Heart left ventricle (tissue), 16 donors: ENCODE measurements at places on chromosomes 13 and 19. TPM values are rescaled to one million over a fixed set of nuclear protein-coding genes. Genes with fewer than 3 reads are reported as not detected.
A peak's percentile ranks its signal among the peaks of the same experiment; 100 is the strongest.

- H3K4me3 ChIP-seq: no peak overlapping the region
- H3K27ac ChIP-seq: no peak overlapping the region
- peaks cover 81% of the 10 kb centered on the region for H3K4me1 ChIP-seq
- H3K27me3 ChIP-seq: no peaks in the 10 kb centered on the region
- DNase-seq: no peak
These were observed 9.7 kb downstream of the MBNL2 start for GRCh38 chr13:97231829-97232196.

The HRC gene
- 820 TPM for total RNA-seq

DNA sequence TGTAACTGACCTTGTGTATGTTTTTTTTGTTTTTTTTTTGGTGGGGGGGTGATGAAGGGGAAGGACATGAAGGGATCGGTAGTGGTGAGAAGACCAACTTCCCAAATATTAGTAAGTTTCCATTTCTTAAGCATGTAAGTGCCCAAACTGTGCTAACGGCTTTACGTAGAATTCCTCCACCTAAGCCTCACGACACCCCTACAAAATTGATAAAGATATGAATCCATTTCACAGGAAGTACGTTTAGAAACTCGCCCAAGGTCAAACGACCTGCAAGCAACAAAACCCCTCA, 649 bp downstream of the UQCRFS1 start:
- no peaks in the 10 kb centered on the region for H3K36me3 ChIP-seq
- H3K27ac ChIP-seq: peak overlapping the region; percentile 95
- peaks cover 40% of the 10 kb centered on the region for H3K4me1 ChIP-seq
- peak overlapping the region; percentile 93 for H3K4me3 ChIP-seq
- no peak for DNase-seq
- no peaks in the 10 kb centered on the region for H3K27me3 ChIP-seq

The PVR gene
- 76.5 TPM for total RNA-seq

GRCh38 chr13:40485611-40486517, 180.6 kb downstream of the FOXO1 start:
- H3K4me3 ChIP-seq: no peak overlapping the region
- H3K27me3 ChIP-seq: no peaks in the 10 kb centered on the region
- peaks cover 4% of the 10 kb centered on the region for H3K4me1 ChIP-seq
- DNase-seq: no peak
- no peak overlapping the region for H3K27ac ChIP-seq

DNA sequence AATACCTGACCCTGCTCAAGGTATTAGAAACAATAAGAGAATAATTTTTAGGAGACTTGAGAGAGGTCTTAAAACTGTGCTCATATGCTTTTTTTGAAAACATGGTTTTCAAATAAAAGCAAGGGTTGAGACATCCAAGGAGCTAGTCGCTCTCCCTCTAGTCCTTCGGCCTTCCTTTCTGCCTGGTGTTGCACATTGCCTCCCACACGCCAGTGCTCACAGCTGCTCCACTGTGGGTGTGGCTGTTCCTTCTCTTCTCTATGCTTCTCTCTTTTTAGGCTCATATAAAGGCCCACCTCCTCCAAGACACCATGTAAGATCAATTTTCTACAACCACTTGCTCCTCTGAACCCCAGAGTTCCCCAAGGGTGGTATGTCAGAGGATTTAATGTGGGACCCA, 352.6 kb downstream of the ENOX1 start:
- H3K27ac ChIP-seq: no peak overlapping the region
- no peaks in the 10 kb centered on the region for H3K27me3 ChIP-seq
- H3K36me3 ChIP-seq: no peaks in the 10 kb centered on the region
- no peaks in the 10 kb centered on the region for H3K4me1 ChIP-seq

- DNase-seq: no peak
- H3K4me3 ChIP-seq: no peak overlapping the region
- no peaks in the 10 kb centered on the region for H3K36me3 ChIP-seq
- no peak overlapping the region for H3K27ac ChIP-seq
These were observed 6.8 kb downstream of the CEACAM1 start for GRCh38 chr19:42521346-42522030.

GRCh38 chr13:74895042-74895796, 586.8 kb downstream of the TBC1D4 start:
- no peak overlapping the region for H3K4me3 ChIP-seq
- DNase-seq: no peak

- peaks cover 7% of the 10 kb centered on the region for H3K4me1 ChIP-seq
- peaks cover 57% of the 10 kb centered on the region for H3K36me3 ChIP-seq
- H3K27me3 ChIP-seq: no peaks in the 10 kb centered on the region
- H3K27ac ChIP-seq: no peak overlapping the region
These were observed 4.8 kb upstream of the DAPK3 start for GRCh38 chr19:3975637-3976087.

- peaks cover 15% of the 10 kb centered on the region for H3K4me1 ChIP-seq
- H3K36me3 ChIP-seq: no peaks in the 10 kb centered on the region
- H3K27ac ChIP-seq: peak overlapping the region; percentile 31
- H3K27me3 ChIP-seq: no peaks in the 10 kb centered on the region
- H3K4me3 ChIP-seq: peak overlapping the region; percentile 62
- DNase-seq: peak; percentile 89
These were observed 29.8 kb upstream of the GRTP1 start for GRCh38 chr13:113393563-113394338.

DNA sequence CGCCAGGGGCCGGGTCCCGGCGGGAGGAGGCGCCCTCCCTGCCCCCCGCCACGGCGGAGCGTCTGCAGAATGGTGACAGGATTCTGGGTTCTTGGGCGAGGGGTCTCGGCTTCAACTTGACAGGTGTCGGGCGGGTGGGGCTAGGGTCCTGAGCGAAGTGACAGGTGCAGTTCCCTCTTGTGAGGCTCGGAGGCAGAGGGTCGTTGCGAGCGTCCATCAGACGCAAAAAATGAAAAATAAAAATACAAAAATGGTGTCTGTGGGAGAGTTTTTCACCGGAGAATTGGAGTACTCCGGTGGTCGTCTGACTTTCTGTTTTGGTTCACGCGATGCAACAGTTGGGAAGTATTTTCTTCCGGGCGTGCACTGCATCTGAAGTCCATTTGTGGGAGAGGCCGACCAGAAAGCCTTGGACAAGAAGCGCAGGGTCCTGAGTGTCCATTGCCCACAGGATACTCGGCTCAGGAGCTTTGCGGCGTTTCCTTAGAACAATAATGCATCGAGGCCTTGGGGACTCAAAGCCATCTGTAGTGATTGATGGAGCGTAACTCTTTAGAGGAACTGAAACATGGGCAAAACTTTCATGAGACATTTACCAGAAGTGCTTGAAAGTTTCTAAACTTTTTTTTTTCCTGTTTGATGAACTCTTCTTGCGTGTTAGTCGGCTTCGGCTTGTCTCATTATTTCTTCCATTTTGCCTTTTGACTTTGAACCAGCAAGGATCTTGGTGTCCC, 759 bp downstream of the RB1 start:
- no peaks in the 10 kb centered on the region for H3K36me3 ChIP-seq
- peaks cover 23% of the 10 kb centered on the region for H3K4me1 ChIP-seq
- no peaks in the 10 kb centered on the region for H3K27me3 ChIP-seq
- H3K4me3 ChIP-seq: peak overlapping the region; percentile 78
- peak; percentile 61 for DNase-seq

- H3K36me3 ChIP-seq: no peaks in the 10 kb centered on the region
- no peak overlapping the region for H3K4me3 ChIP-seq
- H3K27me3 ChIP-seq: peaks cover 28% of the 10 kb centered on the region
- no peaks in the 10 kb centered on the region for H3K4me1 ChIP-seq
These were observed 5.0 kb downstream of the LILRB2 start for GRCh38 chr19:54275951-54276350.

DNA sequence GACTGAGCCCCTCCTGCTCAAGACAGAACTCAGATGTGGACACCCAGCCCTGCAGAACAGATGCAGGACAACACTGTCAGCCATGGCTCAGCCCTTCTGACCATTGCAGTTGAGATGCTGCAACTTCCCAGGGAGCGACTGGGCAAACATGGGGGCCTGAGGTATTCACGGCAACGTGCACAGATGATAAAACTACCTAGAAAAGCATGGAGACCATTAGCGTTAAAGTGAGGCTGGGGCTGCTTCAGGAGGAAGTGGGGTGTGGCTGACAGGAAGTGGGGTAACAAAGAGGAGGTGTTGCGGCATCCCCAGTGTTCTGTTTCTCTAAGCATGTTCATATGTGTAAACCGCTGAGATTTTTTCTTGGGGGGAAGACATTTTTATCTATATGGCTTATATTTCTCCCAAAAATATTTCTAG, 1.3 kb upstream of the SIGLEC9 start:
- H3K4me3 ChIP-seq: no peak overlapping the region
- DNase-seq: no peak
- peak overlapping the region; percentile 24 for H3K27ac ChIP-seq
- peaks cover under 1% of the 10 kb centered on the region for H3K4me1 ChIP-seq

The HIF3A gene
- 85.4 TPM for total RNA-seq

The NACC1 gene
- 88.2 TPM for total RNA-seq

The AKAP11 gene
- total RNA-seq: 24.0 TPM

DNA sequence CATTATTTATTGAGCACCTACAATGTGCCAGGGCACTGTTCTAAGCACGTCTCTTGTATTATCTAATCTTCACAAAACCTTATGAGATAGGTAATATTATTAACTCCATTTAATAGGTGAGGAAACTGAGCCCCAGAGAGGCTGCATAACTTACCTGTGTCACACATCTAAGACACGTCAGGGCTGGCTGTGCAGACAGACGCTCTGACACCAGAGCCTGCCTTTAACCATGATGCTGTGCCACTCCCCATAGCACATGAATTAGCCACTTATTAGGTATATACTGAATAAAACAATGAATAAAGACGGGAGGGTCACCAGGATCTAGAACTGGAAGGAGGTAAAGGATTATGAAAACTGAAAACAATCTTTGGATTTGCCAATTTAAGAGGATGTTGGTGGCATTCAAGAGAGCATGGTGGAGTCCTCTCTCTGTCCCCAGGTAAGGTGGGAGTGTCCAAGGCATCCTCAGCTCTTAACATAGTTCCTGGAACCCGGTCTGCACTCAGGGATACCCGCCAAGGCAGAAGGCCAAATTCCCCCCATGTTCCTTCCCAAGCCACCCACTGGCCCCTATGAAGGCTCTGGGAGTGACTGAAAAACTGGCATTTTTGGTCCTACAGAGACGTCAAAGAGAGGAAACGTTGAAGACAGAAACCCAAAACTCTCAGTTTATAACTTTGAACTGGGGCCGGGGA, 479.7 kb downstream of the FOXO1 start:
- no peak overlapping the region for H3K4me3 ChIP-seq
- H3K27ac ChIP-seq: no peak overlapping the region
- no peaks in the 10 kb centered on the region for H3K27me3 ChIP-seq
- no peaks in the 10 kb centered on the region for H3K36me3 ChIP-seq
- DNase-seq: no peak
- H3K4me1 ChIP-seq: peaks cover 11% of the 10 kb centered on the region

GRCh38 chr13:28531845-28532387, 37.0 kb upstream of the FLT1 start:
- DNase-seq: no peak
- H3K27ac ChIP-seq: peak overlapping the region; percentile 70
- H3K4me3 ChIP-seq: peak overlapping the region; percentile 49

The FGF21 gene
- total RNA-seq: not detected

The PRTN3 gene
- total RNA-seq: not detected

DNA sequence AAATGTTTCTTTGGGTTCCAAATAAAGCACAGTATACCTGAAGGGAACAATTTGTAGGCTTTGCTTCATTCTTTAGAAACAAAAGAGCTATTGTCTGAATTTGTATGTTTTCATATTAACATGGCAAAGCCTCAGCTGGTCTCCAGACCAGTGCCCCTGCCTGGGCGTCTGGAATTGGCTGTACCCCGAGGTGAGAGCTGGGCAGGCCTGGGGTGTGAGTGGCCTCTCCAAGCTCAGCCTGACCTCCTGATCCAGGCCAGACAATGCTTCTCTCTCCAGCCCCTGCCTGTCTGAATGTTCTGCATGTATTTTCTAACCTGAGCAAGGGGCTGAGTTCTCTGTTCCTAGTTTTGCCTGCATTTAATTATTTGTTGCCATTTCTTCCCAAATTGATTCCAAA, 66.3 kb upstream of the MCF2L start:
- no peak for DNase-seq
- no peak overlapping the region for H3K27ac ChIP-seq
- H3K27me3 ChIP-seq: no peaks in the 10 kb centered on the region
- H3K36me3 ChIP-seq: no peaks in the 10 kb centered on the region
- no peak overlapping the region for H3K4me3 ChIP-seq

DNA sequence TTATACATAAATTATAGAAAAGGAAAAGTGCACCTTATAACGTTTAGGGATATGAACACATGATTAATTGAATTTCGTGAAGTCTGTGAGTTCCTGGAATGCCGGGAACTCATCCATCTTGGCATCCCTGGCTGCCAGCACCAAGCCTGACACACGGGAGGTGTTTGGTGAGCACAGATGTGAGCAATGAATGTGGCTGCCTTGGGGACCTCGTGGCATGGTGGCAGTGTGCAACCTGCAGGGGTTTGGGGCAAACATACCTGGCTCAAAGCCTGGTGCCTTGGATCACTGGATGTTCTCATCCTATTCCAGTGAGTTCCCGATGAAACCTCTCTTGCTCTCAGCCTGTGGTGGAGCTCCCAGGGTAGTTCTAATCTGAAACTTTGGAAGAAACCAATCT, 10.4 kb upstream of the MAP2K2 start:
- no peak overlapping the region for H3K27ac ChIP-seq
- no peak overlapping the region for H3K4me3 ChIP-seq
- no peaks in the 10 kb centered on the region for H3K36me3 ChIP-seq
- DNase-seq: no peak
- no peaks in the 10 kb centered on the region for H3K4me1 ChIP-seq
- H3K27me3 ChIP-seq: no peaks in the 10 kb centered on the region

- no peaks in the 10 kb centered on the region for H3K27me3 ChIP-seq
- H3K4me1 ChIP-seq: no peaks in the 10 kb centered on the region
- no peak for DNase-seq
- no peak overlapping the region for H3K4me3 ChIP-seq
- no peak overlapping the region for H3K27ac ChIP-seq
These were observed 64.2 kb downstream of the DPY19L3 start for GRCh38 chr19:32469795-32470194.

The DENND1C gene
- total RNA-seq: 2.9 TPM

- peak; percentile 93 for DNase-seq
- no peaks in the 10 kb centered on the region for H3K27me3 ChIP-seq
- peaks cover 56% of the 10 kb centered on the region for H3K4me1 ChIP-seq
- H3K27ac ChIP-seq: peak overlapping the region; percentile 71
- H3K36me3 ChIP-seq: peaks cover 85% of the 10 kb centered on the region
These were observed 8.0 kb downstream of the ANGPTL8 start for GRCh38 chr19:11247391-11247790.

DNA sequence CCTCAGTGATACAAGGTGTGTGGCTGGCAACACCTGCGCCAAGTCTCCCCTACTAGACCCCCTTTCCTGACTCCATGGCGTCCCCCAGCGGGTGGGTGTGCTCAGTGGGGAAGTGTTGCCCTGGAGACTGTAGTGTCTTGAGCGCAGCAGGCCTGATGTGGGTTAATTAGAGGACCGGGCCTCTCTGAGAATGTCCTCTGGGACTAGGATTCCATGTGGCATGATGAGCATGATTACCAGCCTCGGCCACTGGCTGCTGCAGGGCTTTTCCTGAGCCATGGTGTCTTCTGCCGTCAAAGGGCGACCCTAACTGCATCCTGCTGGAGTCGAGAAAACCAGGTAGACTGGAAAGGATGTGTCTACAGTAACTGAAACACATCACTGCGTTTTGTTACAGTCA, 28.1 kb downstream of the MICOS13 start:
- no peak for DNase-seq
- peaks cover 93% of the 10 kb centered on the region for H3K36me3 ChIP-seq
- H3K27ac ChIP-seq: no peak overlapping the region
- no peak overlapping the region for H3K4me3 ChIP-seq
